Caki2 (cell line): ENCODE measurements at places on chromosomes 4 and X.

DNA sequence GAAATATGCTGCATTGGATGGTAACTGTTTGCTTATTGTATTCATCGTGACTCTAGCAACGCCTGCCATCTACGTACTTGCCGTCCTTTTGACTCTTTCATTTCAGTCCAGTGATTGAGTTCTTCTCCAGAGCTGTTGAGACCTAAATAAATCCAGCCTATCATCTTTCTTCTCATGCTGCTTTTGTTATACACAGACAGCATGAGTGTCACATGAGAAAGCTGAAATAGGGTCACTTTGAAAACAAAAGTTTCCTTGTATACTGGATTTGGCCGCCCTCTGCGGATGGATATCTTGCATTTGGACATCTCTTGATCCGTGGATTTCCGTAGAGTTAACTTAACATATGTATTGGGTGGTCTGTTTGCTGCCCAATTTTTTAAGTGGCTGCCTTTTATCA lies 67.2 kb downstream of the TMPRSS11F start:
- DNase-seq: no peak

DNA sequence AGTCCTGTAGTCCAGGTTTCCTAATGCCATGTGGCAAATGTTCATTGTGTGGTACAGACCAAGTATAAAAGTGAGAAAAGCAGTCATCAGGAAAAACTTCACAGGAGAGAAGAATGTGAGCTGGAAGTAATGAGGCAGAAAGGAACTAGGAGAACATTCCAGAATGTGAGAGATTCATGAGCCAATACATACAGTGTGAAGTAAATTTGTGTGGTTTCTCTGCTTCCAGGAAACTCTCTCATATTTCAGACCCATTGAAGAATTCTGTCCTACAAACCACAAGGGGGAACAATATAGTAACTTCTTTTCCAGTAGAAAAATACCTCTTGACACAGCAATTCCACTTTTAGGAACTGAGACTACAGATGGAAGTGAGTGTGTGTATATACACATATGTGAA lies 136.5 kb downstream of the RNF150 start:
- DNase-seq: no peak

GRCh38 chr4:60923075-60923474 lies 277.1 kb upstream of the ADGRL3 start:
- DNase-seq: no peak

DNA sequence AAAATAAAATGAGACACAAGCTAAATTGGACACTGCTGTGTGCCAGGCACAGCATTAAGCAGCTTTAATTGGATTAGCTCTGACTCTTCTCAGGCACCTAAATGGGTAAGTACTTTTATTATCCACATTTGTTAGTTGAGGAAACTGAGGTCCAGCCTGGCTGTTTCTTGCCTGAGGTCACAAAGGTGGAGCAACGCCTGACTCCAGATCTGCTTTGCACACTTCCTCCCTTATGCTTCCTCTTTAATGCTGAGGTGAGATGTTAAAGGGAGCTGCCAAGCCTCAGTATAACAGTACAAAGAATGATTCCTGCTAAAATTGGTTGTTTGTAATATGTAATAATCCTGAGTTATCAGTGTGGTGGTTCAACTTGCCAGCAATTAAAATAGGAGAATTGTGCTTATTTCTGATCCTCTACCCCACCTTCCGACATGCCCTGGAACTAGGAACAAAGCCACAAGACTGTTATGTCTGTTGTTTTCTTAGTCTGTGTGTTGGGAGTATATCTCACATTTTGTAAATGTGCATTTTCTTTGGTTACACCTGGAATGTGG lies 74.4 kb downstream of the AFF1 start:
- DNase-seq: no peak

DNA sequence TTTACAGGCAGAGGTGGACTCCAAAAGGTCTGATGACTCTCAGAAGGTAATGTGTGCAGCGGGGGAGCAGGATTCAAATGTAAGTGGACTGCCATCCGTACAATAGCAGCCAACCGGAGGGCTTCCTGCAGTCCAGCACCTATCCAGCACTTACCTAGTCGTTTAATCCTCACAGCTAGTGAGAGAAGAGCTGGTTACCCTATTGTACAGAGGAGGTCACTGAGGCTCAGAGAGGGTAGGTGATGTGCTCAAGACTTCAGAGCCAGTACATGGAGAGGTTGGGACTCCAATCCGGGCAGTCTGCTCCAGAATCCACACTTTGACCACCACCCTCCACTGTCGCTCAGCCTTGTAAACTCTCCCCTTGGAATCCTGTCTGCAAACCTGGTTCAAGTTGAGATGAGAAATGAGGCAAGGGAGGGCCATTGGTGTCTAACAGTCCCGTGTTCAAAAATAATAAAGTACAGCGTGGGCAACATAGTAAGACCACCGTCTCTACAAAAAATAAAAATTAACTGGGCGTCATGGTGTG lies 22.5 kb upstream of the JAKMIP1 start:
- no peak for DNase-seq

- DNase-seq: no peak
Observed at GRCh38 chr4:85420831-85421230, 54.1 kb upstream of the ARHGAP24 start.

DNA sequence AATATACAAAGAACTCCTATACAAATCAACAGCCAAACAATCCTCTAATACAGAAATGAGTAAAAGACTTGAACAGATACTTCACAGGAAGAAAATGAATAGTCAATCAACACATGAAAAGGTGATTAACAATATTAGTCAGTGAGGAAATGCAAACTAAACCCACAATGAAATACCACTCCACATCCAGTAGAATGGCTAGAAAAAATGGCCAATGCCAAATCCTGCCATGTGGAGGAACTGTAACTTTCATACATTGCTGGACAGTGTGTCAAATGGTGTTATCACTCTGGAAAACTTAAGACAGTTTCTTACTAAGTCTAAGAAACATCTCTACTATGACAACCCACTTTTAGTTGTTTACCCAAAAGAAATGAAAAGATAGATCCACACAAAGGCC lies 59.5 kb downstream of the NSG1 start:
- no peak for DNase-seq

GRCh38 chr4:7511525-7511924 lies 76.8 kb upstream of the PSAPL1 start:
- no peak for DNase-seq

GRCh38 chr4:26864899-26865298 lies 4.3 kb downstream of the STIM2 start:
- DNase-seq: no peak

DNA sequence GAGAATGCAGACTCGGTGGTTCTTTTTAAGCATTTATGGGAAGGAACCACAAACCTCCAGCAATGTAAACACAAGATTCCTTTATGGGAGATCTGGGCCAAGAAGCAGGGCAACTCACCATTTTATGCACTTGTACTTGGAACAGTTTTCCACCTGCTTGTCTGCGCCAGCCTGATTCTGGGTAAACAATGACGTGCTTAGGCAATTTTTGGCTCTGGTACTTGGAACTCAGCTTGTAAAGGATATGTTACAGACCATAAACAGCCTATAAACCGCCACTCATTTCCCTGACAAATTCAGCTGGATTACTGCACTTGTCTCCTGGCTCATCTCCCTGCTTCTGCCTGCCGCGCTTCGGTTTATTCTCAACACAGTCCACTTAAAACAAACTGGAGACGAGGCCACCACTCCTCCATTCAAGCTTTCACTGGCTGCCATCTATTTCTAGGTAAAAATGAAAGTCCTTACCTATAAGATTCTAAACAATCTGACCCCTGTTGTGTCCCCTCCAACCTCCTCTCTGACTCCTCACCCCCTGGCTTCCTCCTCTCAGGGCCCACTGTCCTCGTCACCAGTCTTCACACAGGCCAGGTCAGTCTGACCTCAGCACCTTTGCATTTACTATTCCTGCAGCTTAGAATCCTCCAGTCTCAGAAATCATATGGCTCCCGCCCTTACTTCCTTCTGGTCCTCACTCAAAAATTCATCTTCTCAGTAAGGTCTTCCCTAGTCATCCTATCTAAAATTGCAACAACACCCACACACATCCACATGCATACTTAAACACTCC lies 205.9 kb upstream of the GALNT7 start:
- no peak for DNase-seq

DNA sequence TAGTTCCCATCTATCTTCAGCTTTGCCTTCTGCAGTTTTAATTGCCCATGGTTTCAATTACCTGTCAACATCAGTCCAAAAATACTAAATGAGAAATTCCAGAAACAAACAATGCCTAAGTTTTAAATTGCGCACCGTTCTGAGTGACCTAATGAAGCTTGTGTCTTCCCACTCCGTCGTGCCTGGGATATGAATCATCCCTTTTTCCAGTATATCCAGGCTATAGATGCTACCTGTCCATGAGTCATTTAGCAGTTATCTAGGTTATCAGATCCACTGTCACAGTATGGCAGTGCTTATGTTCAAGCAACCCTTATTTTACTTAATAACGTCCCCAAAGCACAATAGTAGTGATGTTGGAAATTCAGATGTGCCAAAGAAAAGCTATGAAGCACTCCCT lies 363.6 kb upstream of the FAM241A start:
- no peak for DNase-seq

DNA sequence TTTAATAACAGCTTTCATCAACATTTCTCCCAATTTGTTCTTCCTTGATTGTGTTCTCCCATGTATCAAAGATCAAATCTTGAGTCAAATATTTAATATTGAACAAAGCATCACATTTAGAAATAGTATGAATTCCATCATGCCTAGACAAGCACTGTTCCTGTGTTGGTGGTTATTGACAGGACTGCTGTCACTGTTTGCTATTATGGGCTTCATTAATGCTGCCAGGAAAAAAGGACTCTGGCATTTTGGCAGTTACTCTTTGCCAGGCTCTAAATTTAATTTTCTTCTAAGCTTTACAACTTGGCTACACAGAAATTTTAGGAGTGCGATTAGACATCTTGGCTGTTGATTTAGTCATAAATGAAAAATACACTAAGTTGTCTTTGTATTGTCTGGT lies 295.9 kb upstream of the NRK start:
- DNase-seq: no peak

GRCh38 chrX:41334363-41335197 lies 618 bp downstream of the DDX3X start:
- DNase-seq: peak; percentile 70

DNA sequence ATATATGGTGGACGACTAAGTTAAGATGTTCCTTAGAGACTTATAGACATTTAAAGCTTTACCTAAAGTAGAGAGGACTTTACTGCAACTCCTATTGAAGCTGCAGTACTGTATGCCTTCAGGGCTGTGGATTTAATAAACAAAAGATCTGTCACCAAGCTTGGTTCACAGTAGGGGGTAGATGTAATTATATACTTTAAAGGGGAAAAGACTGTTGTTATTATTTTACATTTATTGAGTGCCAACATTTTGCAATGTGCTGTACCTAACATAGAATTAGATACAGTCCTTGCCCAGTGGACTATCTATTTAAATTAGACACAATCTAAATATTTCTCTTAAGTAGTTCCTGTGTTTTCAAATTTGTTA lies 67.2 kb downstream of the SLIT2 start:
- DNase-seq: no peak

- DNase-seq: no peak
Observed at GRCh38 chr4:82458729-82459128, 28.3 kb downstream of the ENOPH1 start.

DNA sequence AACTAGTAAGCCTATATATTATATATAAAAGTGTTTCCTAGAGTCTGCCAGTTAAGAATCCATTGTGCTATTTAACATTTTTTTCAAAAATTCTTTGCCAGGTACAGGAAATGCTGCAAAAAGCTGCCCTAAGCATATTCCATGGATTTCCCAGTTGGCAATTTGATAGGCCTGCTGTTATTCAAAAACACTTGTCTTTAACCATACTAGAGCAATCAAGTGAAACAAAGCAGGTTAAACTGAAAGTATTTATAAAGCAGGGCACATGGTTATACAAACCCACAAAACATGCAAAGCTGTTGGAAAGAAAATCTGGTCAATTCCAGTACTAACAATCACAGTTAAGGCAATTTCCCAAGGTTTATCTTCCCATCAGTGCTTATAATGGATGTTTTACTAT lies 159.9 kb downstream of the UNC5C start:
- no peak for DNase-seq

DNA sequence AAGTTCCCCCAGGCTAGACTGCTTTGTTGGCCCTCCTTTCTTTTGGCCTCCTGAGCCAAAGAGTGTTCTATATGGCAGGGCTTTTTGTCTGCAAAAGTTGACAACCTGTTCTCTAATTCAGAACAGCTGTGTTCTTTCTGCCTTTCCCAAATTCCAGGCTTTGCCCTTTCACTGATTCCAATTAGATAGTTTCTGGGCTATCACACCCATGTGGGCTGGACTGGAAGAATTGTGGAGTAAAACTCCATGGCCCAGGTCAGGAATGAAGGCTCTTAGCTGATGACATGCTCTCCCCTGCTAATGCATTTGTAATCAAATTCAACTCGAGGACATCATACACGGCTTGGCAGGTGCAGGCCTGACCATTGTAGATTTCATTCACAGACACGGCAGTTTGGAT lies 19.4 kb downstream of the BMP3 start:
- DNase-seq: no peak

GRCh38 chr4:114136069-114136468 lies 156.6 kb upstream of the ARSJ start:
- no peak for DNase-seq

DNA sequence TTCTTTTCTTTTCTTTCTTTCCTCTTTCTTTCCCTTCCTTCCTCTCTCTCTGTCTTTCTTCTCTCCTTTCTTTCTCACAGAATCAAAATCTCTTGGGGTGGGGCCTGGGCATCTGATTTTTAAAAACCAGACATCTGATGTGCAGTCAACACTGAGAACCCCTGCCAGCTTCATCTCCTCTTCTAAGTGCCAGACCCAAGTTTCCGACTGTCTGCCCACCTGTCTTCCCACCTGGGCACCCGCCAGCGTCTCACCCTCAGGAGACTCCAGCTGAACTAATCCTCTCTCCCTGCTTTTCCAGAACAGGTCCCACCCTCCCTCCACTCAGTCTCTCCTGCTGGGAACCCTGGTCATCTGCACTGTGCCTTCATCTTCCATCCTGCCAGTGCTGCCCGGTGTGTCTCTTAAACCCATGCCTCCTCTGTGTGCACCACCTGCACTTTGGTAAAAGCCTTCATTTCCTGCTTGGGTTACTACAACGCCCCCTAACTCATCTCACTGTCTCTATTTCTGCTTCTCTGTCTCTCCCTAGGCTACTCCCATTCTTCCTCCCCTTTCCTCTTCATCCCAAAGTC lies 2.8 kb downstream of the SOD3 start:
- DNase-seq: no peak
